ENCODE measurements at places on chromosomes 4 and X. TPM values are rescaled to one million over a fixed set of nuclear protein-coding genes. Genes with fewer than 3 reads are reported as not detected.

Gene SPANXN4
- not detected for total RNA-seq

Gene CT47B1
- total RNA-seq = not detected

Gene EXOC1L
- not detected for total RNA-seq

Gene CXCL3
- total RNA-seq = 4.0 TPM

Gene AKAP14
- not detected for total RNA-seq

Gene SULT1B1
- total RNA-seq = 0.02 TPM

Gene RS1
- not detected for total RNA-seq

Gene TCEANC
- 0.66 TPM for total RNA-seq

Gene TMEM255A
- 0.33 TPM for total RNA-seq

Gene SOWAHB
- 0.05 TPM for total RNA-seq
